ENCODE measurements at places on chromosomes 6 and 20. TPM values are rescaled to one million over a fixed set of nuclear protein-coding genes. Genes with fewer than 3 reads are reported as not detected.

The CALHM4 gene
- total RNA-seq, result not detected

The ARMH2 gene
- not detected for total RNA-seq

The SPDEF gene
- total RNA-seq, result not detected

The LHFPL5 gene
- total RNA-seq, result not detected

The SLC17A2 gene
- total RNA-seq, result not detected

The RBPJL gene
- not detected for total RNA-seq

The SLC2A10 gene
- total RNA-seq, result not detected

The C6orf58 gene
- not detected for total RNA-seq

The NOX3 gene
- not detected for total RNA-seq

The NRN1 gene
- total RNA-seq, result 0.37 TPM

The WFDC6 gene
- not detected for total RNA-seq

The SRXN1 gene
- 16.0 TPM for total RNA-seq

The KCNG1 gene
- not detected for total RNA-seq

The UBE3D gene
- 5.6 TPM for total RNA-seq

The SDC4 gene
- total RNA-seq, result 2.3 TPM

The FRK gene
- total RNA-seq, result 1.7 TPM

The EDN1 gene
- total RNA-seq, result 3.5 TPM

The UBD gene
- 24.6 TPM for total RNA-seq

The MMP24OS gene
- 31.4 TPM for total RNA-seq

The ASXL1 gene
- 86.0 TPM for total RNA-seq

The COL9A3 gene
- 1.0 TPM for total RNA-seq

The ZFAND3 gene
- 38.0 TPM for total RNA-seq

The SNAP91 gene
- total RNA-seq, result 0.35 TPM

The CST4 gene
- total RNA-seq, result not detected

The ADGRG6 gene
- total RNA-seq, result 0.29 TPM

The UBE2C gene
- total RNA-seq, result 133 TPM

The ISM1 gene
- not detected for total RNA-seq

The PTCRA gene
- 0.24 TPM for total RNA-seq

The SIGLEC1 gene
- total RNA-seq, result 0.05 TPM

The KIF6 gene
- total RNA-seq, result 0.35 TPM

The FNDC11 gene
- total RNA-seq, result 0.72 TPM

The SLC17A9 gene
- 60.2 TPM for total RNA-seq

The MLIP gene
- total RNA-seq, result not detected

The OSER1 gene
- total RNA-seq, result 21.6 TPM

The PPP1R10 gene
- total RNA-seq, result 75.1 TPM

The HS3ST5 gene
- total RNA-seq, result not detected

The CFAP206 gene
- not detected for total RNA-seq

The MATN4 gene
- not detected for total RNA-seq

The BCL2L1 gene
- total RNA-seq, result 60.0 TPM

The GLP1R gene
- total RNA-seq, result 0.05 TPM

The OR2H1 gene
- total RNA-seq, result not detected

The ACSS1 gene
- total RNA-seq, result 44.9 TPM

The PSMF1 gene
- total RNA-seq, result 167 TPM

The BPIFA3 gene
- total RNA-seq, result not detected

The NKAIN2 gene
- total RNA-seq, result not detected

The SYNE1 gene
- total RNA-seq, result 19.9 TPM

The CYP21A2 gene
- total RNA-seq, result 0.92 TPM

The TNFRSF6B gene
- not detected for total RNA-seq

The TP53RK gene
- 15.5 TPM for total RNA-seq

The HDGFL1 gene
- 1.1 TPM for total RNA-seq

The KIAA1755 gene
- not detected for total RNA-seq

The PLN gene
- not detected for total RNA-seq

The MCCD1 gene
- total RNA-seq, result not detected

The AIF1 gene
- total RNA-seq, result 107 TPM

The PI16 gene
- total RNA-seq, result not detected

The KCNK16 gene
- total RNA-seq, result not detected

The CASS4 gene
- total RNA-seq, result 0.21 TPM
